MV-4-11 (cell line): ENCODE measurements at places on chromosomes 6 and 20.

DNA sequence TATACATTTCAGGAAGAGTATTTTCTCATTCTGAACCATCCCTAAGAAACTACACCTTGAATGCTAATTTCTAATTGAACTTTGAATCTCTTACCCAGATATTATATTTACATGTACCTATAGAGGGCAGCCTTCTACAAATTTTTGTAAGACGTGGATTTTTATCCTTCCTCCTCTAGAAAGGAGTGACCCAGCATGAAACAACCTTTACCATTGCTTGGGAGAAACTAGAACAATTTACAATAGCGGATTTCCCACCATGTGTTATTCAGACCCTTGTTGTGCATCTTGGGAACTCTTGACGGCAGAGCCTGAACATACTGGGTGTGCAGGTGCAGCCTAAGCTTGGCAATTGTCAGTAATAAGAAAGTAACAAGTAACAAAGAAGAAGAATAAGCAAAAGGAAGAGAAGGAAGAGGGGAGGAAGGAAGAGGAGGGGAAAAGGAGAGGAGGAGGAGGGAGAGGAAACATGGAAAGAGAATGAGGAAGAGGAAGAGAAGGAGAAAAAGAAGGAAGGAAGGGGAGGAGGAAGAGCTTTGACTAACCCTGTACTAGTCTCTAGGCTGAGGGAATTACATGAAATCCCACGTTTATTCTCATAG, 10.8 kb upstream of the TAAR1 start:
- peak; percentile 10 for DNase-seq

DNA sequence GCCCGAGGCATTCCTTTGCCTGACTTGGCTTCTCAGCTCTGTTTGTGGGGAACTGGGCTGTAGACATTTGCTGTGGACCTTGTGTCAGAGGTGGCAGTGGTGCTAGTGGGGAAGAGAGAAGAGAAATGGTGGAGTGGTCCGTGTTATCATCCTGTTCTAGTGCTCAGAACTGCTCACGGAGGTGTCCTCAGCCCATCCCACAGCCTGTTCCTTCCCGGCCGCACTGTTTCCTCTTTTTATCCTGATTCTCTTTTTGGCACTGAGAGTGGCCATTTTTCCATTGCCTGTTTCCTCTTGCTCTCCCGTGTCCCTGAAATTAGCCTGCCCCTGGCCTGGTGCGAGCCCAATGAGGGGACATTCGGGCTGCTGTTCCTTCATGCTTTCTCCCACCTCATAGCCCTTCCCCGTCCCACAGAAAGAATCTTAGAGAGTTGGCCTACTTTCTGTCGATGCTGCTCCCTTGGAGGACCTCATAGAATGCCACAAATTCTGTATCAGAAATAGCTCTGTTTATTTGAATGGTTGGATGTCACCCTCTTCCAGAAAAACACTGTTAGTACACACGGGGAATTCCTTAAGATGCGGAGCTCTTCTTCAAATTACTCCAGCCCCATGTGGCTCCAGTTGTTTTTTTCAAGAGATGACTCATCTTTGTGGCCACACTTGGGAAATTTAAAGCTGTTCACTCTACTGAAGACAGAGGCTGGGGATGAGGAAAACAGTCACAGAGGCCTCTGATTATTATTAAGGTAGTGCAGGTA, 26.1 kb downstream of the FARS2 start:
- DNase-seq = peak; percentile 7

- no peak for DNase-seq
Observed at GRCh38 chr6:101937108-101937507, 543.6 kb downstream of the GRIK2 start.

DNA sequence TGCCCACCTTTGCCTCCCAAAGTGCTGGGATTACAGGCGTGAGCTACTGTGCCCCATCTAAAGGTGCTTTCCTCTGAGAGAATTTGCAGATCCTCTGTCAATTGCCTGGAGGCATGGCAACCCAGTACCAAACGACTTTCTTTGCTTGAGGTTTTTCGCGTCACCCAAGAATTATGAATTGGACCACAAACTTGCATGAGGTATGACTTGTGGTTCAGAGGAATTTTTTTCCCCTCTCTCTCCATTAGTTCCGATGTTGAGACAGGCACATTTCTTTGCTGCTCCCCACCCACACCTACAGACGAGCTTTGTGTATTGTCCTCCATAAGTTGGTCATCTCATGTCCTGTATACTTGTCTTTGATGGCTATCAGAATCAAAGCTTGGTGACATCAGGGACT, 11.8 kb upstream of the SCAF8 start:
- peak; percentile 31 for DNase-seq

DNA sequence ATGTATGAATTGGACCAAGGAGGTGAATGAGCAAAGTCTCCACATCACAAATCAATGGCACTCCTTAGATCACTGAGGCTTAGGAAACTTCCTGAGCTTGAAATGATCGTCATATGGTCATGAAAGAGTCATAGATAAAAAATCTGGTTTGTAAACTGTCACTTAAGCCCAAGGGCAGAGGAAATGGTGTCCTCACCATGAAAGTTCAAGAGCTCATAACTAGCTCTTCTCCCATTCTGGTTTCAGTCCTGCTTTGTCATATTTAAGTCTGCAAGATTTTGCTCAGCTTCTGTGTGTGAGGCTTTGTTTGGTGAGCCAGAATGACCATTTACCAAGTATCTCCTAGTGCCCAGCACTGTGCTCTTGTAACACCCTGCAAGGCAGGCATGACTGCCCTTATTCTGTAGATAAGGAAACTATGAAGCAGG, 60.5 kb downstream of the GJA10 start:
- peak; percentile 57 for DNase-seq

- no peak for DNase-seq
Observed at GRCh38 chr20:36179170-36179945, 24.8 kb downstream of the EPB41L1 start.

- no peak for DNase-seq
Observed at GRCh38 chr6:154106251-154106650, 67.2 kb downstream of the OPRM1 start.

GRCh38 chr6:37303891-37304503, 46.1 kb upstream of the TMEM217 start:
- peak; percentile 31 for DNase-seq

DNA sequence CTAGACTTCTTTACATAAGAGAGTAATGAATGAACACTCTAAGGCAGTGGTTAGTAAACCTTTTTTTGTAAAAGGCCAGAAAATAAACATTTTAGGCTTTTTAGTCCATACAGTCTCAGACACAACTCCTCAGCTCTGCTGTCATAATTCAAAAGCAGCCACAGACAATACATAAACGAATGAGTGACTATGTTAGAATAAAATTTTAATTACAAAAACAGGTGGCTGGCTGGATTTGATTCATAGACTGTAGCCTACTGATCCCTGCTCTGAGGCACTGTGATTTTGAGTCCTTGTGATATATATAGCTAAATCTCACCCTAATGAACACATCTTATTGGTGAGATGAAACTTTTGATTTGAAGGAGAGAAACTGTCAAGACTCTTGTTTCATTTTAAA, 155.1 kb downstream of the AIG1 start:
- DNase-seq = no peak

DNA sequence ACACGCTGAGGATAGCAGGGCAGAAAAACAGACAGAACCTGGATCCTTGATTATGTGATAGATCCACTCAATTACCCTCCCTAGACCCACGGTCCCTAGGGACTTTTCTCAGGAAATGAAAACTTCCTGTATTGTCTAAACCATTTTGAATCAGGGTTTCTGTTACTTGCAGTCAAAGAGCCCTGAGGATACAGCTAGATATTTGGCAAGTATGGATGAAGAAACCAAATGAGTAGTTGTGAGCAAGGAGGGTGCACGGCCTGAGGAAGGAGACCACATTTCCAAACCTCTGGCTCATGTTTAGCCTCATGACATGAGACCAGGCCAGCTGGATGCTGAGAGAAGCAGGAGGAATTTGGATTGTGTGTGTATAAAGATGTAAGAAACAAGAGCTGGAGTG, 91.6 kb downstream of the MRPL14 start:
- no peak for DNase-seq

DNA sequence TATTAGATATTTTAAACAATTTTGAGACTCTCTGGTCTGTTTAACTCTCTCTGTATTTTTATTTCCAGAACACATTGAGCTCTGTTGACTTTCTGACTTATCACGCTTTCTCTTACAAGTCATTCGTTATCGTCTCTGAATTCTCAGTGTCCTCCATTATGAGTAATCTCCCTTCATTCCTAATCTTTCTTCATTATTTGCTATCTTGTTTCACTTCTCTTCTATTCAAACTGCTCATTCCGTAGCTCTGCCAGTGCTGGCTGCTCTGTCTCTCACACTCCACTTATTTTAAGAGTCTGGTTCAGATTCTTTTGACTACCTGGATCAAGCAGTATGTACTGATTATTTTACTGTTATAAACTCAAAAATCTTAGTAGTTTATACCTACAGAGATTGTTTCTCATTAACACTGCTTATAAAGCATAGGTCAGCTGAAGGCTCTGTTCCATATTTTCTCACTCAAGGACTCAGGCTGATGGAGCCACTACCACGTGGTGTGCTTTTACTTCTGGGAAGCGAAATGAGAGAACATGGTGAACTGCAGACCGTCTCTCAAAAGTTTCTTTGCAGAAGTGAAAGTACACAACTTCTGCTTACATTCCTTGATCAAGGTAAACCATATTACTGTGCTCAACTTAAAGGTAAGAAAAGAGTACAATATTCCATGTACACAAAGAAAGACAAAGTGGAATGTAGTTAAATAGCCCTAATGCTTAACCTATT, 485.2 kb downstream of the GRIK2 start:
- DNase-seq = peak; percentile 52

DNA sequence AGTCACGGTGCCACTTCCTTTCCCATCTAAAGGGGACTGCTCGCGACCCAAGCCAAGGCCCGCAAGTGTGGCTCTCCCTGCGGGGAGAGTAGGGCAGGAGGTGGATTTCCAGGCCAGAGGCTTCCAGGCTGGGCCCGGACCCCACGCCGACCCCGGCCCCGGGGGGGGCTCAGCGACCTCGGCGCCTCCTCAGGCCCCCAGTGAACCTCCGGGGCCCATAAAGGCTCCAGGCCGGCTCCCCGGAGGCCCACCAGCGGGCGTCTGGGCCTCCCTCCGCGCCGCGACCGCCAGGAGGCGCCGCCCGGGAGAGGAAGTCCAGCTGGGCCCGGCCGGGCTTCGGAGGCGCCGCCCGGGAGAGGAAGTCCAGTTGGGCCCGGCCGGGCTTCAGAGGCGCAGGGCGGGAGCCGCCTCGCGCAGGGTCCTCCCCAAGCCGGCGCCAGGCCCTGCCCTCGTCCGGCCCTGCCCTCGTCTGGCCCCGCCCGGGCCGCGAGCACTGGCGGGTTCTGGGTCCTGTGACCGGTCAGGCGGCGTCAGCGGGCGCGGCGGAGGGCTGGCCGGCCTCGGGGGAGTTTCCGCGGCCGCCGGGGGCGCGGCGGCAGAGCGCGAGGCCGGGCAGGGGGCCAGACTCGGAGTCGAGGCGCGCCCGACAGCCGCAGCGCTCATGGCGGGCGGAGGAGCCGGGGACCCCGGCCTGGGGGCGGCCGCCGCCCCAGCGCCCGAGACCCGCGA, at the start of gene RAB32:
RAB32 (plus strand) TSS at position 623 of the 729 bp plus-strand sequence; CDS start at position 662, 39 bp downstream.
- peak; percentile 83 for DNase-seq

- no peak for DNase-seq
Observed at GRCh38 chr20:42399802-42400201, 781.6 kb upstream of the CHD6 start.

- no peak for DNase-seq
Observed at GRCh38 chr6:141675957-141676356, 456.8 kb upstream of the GJE1 start.

DNA sequence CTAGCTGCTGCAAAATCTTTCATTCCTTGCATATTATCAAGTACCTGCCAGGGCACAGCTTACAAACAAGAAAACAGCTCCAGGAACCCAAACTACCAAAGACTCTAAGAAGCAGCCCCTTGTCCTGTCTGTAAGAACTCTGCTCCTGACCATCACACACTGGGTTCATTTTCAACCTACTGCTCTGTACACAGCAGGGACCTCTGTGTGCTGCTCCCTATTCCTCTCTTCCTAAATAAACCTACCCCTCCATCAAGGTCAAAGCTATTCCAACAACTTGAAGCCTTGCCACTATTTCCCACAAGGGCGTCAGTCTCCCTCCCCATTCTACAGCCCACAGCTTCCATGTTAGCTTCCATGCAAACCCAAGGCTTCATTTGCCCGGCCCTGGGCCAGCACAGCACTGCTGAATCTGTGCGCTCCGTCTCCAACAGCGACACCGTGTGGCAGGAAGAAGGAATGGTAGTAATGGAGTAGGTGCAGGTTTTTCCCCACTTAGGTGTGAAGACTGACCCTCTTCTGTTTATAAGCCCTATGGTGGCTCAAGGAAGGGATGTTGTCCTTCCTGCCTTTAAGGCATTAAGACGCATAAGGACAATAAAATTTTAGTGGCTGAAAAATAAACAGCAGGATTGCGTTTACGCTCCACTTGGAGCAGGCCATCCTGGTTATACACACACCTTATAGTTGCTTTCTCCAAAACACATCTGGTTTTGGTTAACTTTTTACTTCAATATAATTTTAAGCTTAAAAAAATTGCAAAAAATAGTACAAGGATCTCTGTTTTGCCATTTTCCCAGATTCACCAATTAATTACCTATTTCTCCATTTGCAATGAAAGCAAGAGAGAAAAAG, 115.2 kb upstream of the NXT1 start:
- DNase-seq = peak; percentile 33

GRCh38 chr6:143375022-143375585, 75.4 kb downstream of the ADAT2 start:
- DNase-seq = no peak

DNA sequence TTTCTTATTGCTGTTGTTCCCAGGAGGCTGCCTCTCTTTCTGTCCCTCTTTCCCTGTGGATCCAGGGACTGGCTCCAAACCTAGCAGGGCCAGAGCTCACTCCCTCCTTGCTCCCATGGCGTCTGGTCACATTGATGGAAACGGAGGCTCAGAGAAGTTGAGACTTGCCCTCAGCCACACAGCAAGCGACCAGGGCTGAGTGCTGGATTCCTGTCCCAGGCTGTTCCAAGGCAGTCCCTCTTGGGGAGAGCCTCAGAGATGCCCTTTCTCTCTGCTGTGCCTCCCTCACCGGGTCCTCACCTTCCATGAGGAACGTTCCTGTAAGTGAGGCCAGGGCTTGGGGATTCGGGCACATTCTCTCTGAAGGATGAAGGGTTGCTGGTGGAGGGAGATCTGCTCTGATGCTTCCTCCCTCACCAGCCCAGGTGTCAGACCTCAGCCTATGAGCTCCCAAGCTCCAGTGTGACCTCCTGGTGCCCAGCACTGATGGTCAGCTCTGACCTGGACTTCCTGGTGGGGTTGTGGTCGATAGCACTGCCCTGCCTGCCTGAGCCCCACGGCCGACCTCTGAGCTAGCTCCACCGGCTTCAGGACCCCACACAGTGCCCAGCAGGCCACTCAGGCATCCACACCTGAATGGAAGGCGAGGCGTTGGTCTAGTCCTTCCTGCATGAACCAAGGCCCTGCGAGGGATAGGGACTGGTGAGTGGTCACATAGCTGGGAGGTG, 26.8 kb downstream of the SUN5 start:
- no peak for DNase-seq

- DNase-seq = no peak
Observed at GRCh38 chr20:49880177-49880576, 35.2 kb downstream of the SPATA2 start.

GRCh38 chr6:111486921-111487320, 3.9 kb upstream of the REV3L start:
- no peak for DNase-seq
